Left lung (tissue), 14 donors: ENCODE measurements at places on chromosomes 2 and 18. TPM values are rescaled to one million over a fixed set of nuclear protein-coding genes. Genes with fewer than 3 reads are reported as not detected.

DNA sequence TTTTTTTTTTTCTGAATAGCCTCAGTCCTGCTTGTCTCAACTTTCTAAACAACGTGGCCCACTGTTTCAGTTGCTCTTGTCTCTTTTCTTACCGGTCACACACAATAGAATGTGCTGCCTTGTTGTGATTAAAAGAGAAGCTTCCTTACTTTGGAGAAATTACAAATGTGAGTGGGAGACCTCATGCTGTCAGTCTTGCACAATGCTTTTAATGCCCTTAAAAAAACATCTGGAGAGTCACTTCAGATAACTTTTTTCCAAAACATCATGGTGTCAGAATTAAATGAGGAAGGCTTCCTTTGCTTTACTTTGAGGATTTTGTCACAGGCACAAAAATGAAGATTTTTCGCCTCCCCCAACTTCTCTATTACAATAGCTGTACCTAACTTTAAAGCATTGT lies 37.7 kb downstream of the LHCGR start:
- DNase-seq, result no peak

- DNase-seq, result no peak
These were observed 452.4 kb upstream of the RGPD4 start for GRCh38 chr2:107374249-107374648.

DNA sequence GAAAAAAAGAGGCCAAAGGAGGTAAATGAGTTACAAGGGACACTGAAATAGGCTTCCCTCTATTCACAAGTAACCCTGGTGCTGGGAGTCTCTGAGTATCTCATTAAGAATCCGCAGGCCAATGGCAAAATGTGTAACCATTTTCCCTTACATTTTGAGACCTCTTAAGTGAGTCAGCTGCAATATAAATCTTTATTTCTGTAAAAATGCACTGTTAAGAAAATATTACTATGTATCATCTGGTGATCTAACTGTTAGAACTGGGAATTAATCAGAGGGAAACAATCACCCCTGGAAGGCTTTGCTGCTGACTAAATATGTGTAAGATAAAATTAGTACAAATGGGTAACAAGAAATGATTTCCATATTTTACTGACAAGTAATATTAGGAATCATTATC lies 483.1 kb upstream of the CHST9 start:
- no peak for DNase-seq

DNA sequence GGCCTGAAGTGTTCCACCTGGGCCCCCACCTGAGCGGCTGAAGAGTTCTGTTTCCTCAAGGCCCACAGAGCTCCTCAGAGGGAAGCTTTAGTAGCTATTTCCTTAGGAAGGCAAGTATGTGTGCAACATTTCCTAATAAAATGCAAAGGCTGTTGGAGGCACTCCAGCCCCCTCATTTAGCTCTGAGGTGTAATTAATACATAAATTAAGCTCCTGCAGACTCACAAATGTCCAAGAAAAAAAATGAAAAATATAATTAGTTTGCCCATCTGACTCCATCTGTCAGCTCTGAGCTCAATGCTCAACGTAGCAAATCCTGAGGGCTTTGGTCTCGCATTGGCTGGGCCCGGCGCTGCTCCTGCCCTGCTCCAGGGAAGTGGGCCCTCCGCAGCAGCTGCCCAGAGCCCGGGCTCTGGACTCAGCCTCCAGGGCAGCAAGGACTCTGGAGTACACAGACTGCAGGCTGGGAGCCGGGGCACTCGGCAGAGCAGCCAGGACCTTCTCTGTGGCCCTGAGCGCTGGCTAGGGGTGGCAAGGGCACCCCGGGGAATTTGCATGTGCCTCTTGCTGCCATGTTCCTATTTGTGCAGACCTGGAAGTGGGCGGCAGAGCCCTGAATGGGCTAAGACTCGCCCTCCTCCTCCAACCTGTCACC lies 23.4 kb upstream of the C1QL2 start:
- no peak for DNase-seq

DNA sequence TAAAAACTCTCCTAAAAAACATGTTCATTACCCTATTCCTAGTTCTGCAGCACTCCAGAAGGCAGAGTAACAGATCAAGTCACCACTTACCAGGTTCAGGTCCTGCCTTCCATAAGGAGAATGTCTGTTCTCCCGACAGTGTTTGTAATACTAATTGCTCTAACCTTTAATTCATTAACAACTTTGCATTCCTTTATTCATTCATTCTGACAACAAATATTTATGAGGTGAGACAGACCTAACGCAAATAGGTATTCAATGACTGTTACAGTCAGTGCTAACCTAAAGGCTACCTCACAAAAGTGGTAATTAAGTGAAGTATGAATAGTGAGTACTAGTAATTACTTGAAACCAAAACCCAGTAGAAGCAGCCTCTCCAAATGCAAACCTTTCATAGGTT lies 224.0 kb downstream of the AFF3 start:
- DNase-seq, result no peak

DNA sequence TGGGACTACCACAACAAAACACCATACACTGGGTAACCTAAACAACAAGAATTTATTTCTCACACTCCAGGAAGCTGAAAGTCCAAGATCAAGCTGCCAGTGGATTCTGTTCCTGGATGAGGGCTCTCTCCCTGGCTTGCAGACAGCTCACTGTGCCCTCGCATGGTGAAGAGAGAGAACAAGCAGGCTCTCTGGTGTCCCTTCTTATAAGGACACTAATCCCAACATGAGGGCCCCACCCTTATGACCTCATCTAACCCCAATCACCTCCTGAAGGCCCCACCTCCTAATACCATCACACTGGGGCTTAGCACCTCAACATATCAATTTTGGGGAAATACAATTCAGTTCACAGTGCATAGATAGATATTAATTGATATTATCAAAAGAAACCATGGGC lies 83.5 kb downstream of the BIN1 start:
- no peak for DNase-seq

DNA sequence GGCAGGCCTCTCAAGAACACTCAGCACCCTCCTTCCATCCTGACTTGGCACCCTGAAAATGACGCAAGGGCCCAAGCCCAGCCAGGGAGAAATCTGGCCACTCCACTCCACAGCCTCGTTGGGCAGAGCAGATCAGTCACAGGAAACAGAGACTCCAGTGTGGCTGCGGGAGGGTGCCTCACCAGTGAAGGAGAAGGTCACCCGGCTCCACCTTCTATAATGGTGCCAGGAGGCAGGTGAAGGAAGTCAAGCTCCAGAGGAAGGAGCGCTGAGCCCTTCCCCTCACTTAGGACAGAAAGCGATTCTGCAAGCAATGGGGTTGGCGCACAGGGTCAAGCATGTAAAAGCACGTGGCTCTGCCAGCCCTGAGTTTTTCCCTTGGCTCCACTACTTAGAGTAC lies 35.3 kb downstream of the CRACDL start:
- DNase-seq, result no peak

GRCh38 chr18:79684787-79685186 lies 5.2 kb downstream of the CTDP1 start:
- peak; percentile 53 for DNase-seq

GRCh38 chr2:126901459-126901858 lies 2.8 kb downstream of the TEX51 start:
- DNase-seq, result no peak

DNA sequence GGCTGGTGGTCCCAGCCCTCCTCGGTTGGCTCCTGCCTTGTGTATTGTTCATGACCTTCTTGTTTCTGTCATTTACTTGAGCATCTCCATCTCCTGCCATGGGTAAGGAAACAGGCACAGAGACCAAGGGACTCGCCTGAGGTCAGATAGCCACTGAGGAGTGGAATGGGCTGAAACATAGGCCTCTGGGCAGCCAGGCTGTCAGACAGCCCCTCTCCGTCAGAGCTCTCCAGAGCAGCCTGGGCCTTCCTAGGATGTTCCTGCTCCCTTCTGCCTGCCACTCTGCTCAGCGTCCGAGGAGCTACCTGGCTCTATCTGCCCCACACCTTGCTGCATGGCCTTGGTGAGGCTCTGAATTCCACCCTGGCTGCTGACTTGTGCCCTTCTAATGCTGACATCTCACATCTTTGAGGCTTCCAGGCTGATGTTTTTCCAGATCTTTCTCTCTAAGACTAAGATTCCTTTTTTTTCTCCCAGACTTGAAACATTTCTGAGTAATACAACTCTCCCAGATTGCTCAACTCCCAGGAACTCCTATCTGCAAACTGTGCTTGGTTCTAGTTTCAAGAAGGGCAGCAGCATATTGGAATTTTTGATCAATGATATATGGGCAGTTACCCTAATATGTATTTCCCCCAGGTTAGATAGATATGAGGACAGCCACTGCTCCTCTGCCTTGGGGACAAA lies 67.7 kb downstream of the MCFD2 start:
- no peak for DNase-seq

DNA sequence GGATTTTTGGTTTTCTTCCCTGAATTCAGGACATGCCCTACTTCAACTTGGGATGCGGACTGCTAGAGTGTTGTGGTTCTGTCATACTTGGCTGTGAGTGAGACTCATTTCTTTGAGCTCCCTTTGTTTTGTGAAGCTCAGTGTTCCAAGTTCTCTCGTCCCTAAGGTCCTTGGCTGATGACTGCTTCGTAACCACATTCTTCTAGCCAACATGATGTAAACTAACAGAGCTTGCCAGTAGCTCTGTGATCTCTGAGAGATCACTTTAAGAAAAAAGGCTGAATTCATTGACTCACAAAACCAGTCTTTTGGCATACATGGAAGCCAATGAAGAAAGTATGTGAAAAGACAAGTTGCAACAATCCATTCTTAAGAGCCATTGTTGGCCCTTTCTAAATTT lies 96.9 kb upstream of the MSTN start:
- no peak for DNase-seq

FAP gene
- 34.5 TPM for polyA plus RNA-seq

CABLES1 gene
- polyA plus RNA-seq, result 84.0 TPM

STPG4 gene
- 0.18 TPM for polyA plus RNA-seq
